ENCODE measurements at places on chromosomes 1 and 21. TPM values are rescaled to one million over a fixed set of nuclear protein-coding genes. Genes with fewer than 3 reads are reported as not detected.

The PBX1 gene
- total RNA-seq = 60.4 TPM

- peaks cover 30% of the 10 kb centered on the region for H3K4me1 ChIP-seq
- peak overlapping the region; percentile 8 for H3K27ac ChIP-seq
- no peaks in the 10 kb centered on the region for H3K36me3 ChIP-seq
Observed at GRCh38 chr1:10734375-10734774, 62.1 kb downstream of the CASZ1 start.

The FNDC5 gene
- total RNA-seq = 1.5 TPM

The LORICRIN gene
- total RNA-seq = not detected

The SLAMF6 gene
- total RNA-seq = 1.4 TPM

DNA sequence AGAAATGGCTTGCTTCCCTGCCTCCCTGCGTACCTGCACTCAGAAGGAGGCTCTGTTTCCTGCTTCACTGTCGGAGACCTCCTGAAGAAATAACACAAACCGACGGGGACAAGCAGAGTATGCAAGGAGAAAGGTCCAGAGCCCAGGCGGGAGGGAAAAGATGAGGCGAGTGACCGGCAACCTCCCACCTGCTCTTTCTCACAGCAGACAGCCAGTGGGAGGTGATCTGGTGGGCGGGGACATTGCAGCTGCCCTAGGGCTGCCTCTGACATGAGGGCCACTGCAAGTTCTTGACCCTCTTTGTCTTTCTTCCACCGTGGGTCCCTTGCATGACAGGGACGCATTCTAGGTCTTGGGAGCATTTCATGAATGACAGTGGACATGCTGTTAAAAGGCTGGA is 368.2 kb downstream of the CAMTA1 start:
- no peak overlapping the region for H3K27ac ChIP-seq
- no peaks in the 10 kb centered on the region for H3K27me3 ChIP-seq
- H3K4me1 ChIP-seq = no peaks in the 10 kb centered on the region
- no peak overlapping the region for H3K4me3 ChIP-seq

The ADAM30 gene
- not detected for total RNA-seq

GRCh38 chr1:227841096-227841495 is 25.6 kb downstream of the PRSS38 start:
- DNase-seq = no peak
- H3K4me3 ChIP-seq = no peak overlapping the region
- H3K4me1 ChIP-seq = no peaks in the 10 kb centered on the region
- H3K27me3 ChIP-seq = no peaks in the 10 kb centered on the region
- no peaks in the 10 kb centered on the region for H3K36me3 ChIP-seq

The FLG2 gene
- total RNA-seq = 0.36 TPM

- H3K27ac ChIP-seq = no peak overlapping the region
- no peaks in the 10 kb centered on the region for H3K27me3 ChIP-seq
- no peaks in the 10 kb centered on the region for H3K36me3 ChIP-seq
Observed at GRCh38 chr1:162367772-162368171, 8.9 kb downstream of the SPATA46 start.

The NBL1 gene
- 268 TPM for total RNA-seq

DNA sequence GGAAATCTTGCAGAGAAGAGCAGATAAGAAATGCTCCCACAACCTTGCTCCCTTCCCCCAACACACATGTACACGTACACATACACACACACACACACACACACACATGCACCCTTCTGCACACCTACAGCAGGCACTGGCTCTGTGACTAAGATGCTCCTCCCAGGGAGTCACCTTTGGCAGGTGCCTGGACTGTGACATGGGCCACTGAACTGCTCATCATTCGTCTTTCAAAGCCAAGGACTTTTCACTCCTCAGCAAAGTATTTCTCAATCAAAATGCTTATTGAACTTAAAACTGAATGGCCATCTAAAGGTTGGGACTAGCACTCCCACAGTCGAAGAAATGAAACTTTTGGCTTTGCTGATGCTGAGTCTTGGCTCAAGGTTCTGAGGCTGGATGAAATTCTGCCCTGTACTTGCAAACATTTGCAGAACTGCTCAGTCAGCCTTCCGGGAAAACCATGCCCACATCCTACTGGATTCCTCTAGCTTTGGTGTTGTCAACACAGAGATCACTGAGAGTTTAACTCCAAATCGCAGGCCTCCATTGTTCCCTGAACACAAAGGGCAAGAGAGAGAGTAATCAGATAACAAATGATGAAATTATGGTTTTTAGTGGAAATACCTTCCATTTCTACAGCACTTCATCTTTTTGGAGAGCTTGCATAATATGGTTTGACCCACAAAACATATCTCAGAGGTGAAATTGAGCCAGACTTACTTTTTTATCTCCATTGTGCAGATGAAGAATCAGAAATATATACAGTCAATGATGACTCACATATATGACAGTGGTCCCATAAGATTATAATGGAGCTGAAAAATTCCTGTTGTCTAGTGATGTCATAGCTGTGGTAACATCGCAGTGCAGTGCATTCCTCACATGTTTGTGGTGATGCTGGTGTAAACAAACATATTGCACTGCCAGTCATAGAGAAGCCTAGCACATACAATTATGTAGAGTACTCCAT is 72.4 kb upstream of the BCAR3 start:
- no peaks in the 10 kb centered on the region for H3K27me3 ChIP-seq
- no peak overlapping the region for H3K4me3 ChIP-seq
- H3K36me3 ChIP-seq = no peaks in the 10 kb centered on the region

The TM2D1 gene
- 86.9 TPM for total RNA-seq

GRCh38 chr1:82724246-82724645 is 923.5 kb downstream of the ADGRL2 start:
- H3K36me3 ChIP-seq = no peaks in the 10 kb centered on the region
- DNase-seq = no peak
- no peak overlapping the region for H3K27ac ChIP-seq
- no peaks in the 10 kb centered on the region for H3K4me1 ChIP-seq

GRCh38 chr1:53891678-53892077 is 2.1 kb upstream of the YIPF1 start:
- peaks cover 4% of the 10 kb centered on the region for H3K4me1 ChIP-seq
- H3K36me3 ChIP-seq = no peaks in the 10 kb centered on the region
- H3K4me3 ChIP-seq = no peak overlapping the region
- no peaks in the 10 kb centered on the region for H3K27me3 ChIP-seq
- no peak for DNase-seq
- no peak overlapping the region for H3K27ac ChIP-seq

All from prostate gland (tissue), 2 donors.